ENCODE measurements at places on chromosomes 2 and 18. TPM values are rescaled to one million over a fixed set of nuclear protein-coding genes. Genes with fewer than 3 reads are reported as not detected.

The RGPD4 gene
- 0.10 TPM for total RNA-seq

The DSG1 gene
- not detected for total RNA-seq

DNA sequence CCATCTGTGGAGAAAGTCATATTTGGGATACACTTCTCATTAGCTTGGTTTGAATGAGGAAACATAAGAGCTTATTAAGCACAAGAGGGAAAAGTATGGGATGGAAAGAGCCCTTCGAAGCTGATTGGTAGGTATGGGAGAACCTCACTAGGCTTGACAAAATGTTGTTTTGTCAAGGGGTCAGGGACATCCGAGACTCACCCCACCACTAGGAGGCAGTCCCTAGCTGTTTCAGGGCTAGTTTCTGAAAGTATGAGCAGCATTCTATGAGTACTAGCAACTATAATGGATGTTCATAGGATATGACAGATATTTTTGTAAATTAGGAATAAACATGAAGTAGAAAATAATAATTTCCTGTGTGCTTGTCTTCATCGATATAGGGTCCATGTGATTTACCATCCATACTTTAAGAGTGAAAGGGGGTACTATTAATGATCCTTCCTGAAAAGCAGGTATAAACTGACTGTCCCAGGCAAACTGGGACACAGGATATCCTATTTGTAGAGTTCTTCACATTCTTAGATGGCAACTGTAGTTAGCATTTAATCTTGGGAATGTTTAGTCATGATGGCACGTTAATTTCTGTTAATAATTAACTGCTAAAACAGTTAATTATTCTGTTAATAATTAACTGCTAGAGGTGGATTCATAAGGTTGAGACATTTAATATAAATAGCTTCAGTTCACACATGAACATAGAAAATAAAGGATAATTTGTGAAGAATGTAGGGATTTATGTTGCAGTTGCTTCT, 28.4 kb downstream of the OTX1 start:
- H3K27me3 ChIP-seq = no peaks in the 10 kb centered on the region
- no peak for DNase-seq
- no peak overlapping the region for H3K4me3 ChIP-seq
- H3K27ac ChIP-seq = no peak overlapping the region
- H3K36me3 ChIP-seq = no peaks in the 10 kb centered on the region
- no peaks in the 10 kb centered on the region for H3K4me1 ChIP-seq

GRCh38 chr18:45059695-45060094, 379.0 kb downstream of the SETBP1 start:
- H3K4me3 ChIP-seq = no peak overlapping the region
- H3K4me1 ChIP-seq = peaks cover 2% of the 10 kb centered on the region
- H3K27me3 ChIP-seq = no peaks in the 10 kb centered on the region
- H3K27ac ChIP-seq = no peak overlapping the region
- no peak for DNase-seq
- H3K36me3 ChIP-seq = no peaks in the 10 kb centered on the region

GRCh38 chr18:63444580-63444979, 22.3 kb upstream of the VPS4B start:
- H3K4me3 ChIP-seq = no peak overlapping the region
- H3K4me1 ChIP-seq = no peaks in the 10 kb centered on the region
- no peaks in the 10 kb centered on the region for H3K36me3 ChIP-seq
- no peaks in the 10 kb centered on the region for H3K27me3 ChIP-seq
- no peak for DNase-seq
